ENCODE measurements at places on chromosomes 13 and 19.

GRCh38 chr13:31011901-31012654, 79.6 kb downstream of the TEX26 start:
- no peak for DNase-seq

DNA sequence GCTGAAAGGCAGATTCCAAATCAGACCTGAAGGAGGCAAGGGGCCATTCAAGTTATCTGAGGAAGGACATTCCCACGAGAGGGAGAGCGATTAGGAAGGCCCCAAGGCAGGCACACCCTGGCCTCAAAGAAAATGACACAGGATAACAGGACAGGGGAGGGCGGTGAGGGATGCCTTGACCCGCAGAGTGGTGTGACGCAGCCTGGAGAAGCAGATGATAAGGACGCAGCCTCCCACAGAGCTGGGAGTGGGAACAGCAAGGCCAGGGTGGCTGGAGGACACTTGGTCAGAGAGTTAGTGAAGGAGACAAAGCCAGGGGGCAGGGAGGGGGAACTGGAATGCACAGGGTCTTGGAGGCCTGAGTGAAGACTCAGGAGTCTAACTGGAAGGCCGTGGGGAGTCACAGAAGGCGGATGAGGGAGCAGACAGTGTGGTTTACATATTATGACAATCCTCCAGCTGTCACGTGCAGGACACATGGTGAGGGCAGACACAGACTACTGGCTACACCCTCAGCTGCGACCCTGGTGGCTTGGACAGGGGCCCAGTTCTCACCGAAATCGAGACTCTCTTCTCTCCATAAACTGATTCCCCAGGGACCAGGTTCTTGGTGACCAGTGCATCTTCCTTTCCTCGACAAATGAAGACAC, 5.8 kb upstream of the DYRK1B start:
- DNase-seq = no peak

- DNase-seq = no peak
These were observed 114.9 kb downstream of the ESD start for GRCh38 chr13:46682015-46682414.

GRCh38 chr19:869245-870177, 10.0 kb downstream of the CFD start:
- no peak for DNase-seq

GRCh38 chr13:22127277-22128164, 456.6 kb downstream of the FGF9 start:
- no peak for DNase-seq

DNA sequence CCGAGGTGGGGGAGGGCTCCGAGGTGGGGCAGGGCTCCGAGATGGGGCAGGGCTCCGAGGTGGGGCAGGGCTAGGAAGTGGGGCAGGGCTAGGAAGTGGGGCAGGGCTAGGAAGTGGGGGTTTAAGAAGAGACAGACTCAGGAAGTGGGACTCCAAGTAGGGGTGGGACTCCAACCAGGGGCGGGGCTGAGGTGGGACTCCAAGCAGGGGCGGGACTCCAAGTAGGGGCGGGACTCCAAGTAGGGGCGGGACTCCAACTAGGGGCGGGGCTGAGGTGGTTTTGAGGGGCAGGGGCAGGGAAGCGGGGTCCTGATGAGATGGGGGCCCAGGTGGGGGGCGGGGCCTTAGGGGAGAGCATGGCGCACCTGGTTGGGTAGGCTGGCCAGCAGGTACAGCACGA, 13.6 kb downstream of the CFD start:
- peak; percentile 53 for DNase-seq

GRCh38 chr13:43797159-43797558, 10.4 kb upstream of the ENOX1 start:
- DNase-seq = no peak

DNA sequence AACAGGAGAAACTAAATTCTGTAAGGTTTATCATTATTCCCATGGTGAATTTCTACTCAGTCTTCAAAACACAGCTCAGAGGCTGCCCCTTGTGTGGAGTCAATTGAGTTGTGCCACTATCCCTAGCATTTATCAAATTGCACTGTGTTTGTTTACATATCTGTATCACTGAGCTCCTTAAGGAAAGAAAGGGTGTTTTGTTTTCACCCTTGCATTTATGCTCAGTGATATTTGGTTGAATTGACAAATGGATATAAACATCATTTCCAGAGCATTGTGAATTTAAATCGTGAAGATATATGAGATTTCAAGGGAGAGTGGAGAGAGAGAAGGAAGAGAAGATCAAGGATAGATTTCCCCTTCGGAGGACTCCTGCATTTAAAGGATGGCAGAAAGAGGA, 55.1 kb upstream of the TNFRSF19 start:
- DNase-seq = no peak

GRCh38 chr13:30526612-30527495, 61.1 kb upstream of the HMGB1 start:
- no peak for DNase-seq

DNA sequence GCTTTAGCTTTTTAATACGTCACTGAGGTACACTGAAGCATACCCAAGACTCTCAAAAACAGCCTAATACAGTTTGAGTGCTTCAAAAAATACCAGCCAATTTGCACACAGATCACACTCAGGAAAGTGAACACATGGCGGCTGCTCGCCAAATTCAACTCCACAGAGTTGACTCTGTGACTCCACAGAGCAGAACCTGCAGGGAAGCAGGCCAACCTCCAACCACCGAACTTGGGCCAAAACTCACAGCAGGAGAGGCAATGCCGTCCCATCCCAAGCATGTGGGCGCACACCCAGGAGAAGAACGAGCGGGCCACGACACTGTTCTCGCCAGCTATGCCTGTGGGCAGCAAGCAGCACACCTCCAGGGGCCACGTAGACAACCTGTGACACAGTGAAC, 21.1 kb downstream of the ELL start:
- DNase-seq = no peak

DNA sequence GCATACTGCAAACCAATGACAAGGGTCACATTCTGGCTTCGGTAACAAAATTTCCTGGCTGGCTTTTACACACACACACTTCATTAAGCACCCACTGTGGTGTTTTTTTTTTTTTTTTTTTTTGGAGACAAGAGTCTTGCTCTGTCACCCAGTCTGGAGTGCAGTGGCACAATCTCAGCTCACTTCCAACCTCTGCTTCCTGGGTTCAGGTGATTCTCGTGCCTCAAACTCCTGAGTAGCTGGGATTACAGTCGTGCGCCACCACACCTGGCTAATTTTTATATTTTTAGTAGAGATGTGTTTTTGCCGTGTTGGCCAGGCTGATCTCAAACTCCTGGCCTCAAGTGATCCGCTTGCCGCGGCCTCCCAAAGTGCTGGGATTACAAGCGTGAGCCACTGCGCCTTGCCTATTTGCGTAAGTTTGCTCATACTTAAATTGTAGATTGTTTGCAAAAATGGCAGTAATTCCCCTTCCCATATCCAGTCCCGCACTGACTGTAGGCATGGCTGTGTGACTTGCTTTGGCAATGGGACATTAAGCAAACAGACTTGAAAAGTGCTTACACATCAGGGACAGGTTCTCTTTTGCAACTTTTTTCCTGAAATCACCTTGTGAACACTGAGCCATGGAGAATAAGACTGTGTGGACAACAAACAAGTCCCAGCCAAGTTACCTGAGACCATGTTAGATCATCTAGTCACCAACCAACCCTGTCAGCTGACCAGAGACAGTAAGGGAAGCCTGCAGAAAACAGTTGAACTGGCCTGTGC, 42.1 kb upstream of the EBPL start:
- DNase-seq = peak; percentile 5

DNA sequence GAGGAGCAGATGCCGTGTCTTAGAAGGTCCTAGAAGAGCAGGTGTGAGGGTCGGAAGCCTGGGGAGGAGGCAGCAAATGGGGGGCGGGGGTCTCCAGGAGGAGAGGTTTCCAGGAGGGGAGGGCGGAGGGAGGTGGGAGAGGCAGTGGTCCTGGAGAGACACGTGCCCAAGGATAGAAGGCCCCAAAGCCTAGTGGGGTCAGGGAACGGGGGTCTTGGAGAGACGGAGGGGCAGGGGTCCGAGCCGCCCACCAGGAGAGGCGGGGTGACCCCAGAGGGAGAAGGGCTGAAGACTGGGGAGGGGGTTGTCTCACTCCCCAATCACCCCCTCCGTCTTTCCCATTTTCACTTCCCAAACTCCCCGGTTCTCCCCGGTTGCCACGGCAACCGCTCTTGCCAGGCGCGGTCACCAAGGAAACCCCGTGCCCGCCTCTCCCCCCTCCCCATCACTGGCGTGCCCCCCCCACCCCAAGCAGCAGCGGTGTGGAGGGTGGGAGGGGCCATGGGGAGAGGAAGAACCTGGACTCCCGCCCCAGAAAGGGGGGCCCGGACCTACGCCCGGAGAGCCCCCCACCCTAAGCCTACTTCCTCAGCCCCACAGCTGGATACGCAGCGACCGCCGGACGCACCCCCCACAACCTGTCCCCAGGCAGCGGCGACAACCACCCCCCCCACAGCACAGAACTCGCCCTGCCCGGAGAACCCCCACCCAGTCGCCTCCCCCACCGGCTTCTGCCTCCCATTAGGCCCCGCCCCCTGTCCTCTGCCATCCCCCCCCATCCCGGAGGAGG, 988 bp downstream of the LRRC4B start:
- peak; percentile 12 for DNase-seq

GRCh38 chr19:40691421-40692211, 1.2 kb upstream of the NUMBL start:
- no peak for DNase-seq

DNA sequence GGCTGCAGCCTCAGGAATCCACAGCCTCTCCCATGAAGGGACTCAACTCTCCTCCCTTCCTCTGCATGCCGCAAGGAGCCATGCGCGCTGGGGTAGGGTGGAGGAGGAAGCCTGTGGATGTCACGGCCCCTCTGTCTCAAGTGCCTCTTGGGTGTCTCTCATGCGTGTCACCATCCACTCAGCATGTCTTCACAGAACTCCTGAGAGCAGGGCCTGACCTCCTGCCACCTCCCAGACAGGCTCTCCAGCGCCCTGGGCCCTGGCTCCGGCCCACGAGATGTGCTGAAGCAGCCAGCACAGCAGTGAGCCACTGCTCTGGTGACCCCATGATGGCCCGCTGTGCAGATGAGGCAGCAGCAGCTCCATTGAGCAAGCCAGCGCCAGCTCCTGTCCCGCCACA, 25.9 kb upstream of the SPACA7 start:
- no peak for DNase-seq

GRCh38 chr19:14563989-14564651, 7.7 kb downstream of the NDUFB7 start:
- DNase-seq = no peak

GRCh38 chr19:29878973-29879654, 62.9 kb upstream of the URI1 start:
- DNase-seq = peak; percentile 76

DNA sequence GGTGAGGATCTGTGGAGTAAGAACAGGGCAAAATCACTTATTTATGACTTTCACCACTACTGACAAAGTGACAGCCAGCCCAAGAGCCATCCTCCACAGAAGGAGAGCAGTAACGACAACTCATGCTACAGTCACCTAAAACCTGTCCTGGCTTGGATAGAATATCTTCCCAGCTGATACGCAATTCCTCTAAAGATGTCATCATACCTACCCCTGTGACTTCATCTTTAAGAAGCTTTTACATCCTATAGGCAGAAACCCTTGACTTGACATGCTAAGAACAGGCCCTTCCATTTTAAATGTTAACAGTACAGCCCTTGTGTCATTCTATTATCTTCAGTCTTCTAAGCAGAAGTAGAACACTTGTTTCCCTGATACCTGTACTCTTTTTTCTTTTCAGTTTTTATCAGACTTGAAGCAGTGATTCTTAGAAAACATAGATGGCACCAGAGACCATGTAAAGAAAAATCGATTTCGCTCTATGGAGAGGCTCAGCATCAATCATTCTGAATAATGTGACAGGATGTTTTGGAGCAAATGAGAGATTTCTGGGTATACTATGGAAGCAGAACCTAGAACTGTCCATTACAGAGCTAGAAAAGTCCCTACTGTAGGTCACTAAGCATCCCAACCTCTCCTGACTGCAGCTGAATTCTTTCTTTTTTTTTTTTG, 20.1 kb downstream of the STOML3 start:
- DNase-seq = peak; percentile 5

GRCh38 chr19:56839652-56840450, 675 bp downstream of the PEG3 start:
- DNase-seq = no peak

GRCh38 chr13:75612354-75612753, 23.8 kb upstream of the LMO7 start:
- DNase-seq = no peak

DNA sequence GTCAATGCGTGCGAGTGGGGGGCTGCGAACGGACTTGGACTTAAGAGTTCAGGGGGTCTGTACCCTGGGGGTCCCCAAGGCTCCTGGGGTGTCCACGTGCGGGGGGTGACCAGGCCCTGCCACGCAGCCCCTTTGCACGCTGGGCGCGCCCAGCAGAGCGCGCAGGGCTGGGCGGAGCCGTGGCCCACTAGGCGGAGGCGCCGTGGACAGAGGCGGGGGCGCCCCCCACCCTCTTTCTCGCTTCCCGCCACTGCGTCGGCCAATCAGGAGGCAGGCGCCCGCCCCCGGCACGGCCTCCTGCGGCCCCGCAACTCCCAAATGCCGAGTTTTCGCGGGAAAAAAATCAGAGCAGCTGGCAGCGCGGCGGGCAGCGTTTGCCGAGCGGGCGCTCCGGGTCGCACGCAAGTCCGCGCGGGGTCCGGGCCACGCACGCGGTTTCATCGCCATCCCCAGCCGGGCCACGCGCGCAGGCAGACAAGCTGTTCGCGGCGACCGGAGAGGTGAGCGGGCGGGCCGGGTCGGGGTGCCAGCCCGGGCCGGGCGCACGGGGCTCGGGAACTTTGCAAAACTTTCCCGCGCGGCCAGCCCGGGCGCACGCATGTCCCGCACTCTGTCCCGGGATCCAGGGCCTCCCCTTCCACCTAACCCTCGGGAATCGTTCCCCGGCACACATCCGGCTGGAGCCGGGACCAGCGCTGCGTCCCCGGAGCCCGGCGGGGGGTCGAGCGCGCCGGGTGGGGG, at the start of gene UHRF1:
UHRF1 (plus strand) TSS at position 346 of the 741 bp plus-strand sequence. CDS start 1,385 bp downstream, outside the sequence.
- peak; percentile 85 for DNase-seq

GRCh38 chr13:85738696-85739320, 60.4 kb downstream of the SLITRK6 start:
- DNase-seq = no peak

DNA sequence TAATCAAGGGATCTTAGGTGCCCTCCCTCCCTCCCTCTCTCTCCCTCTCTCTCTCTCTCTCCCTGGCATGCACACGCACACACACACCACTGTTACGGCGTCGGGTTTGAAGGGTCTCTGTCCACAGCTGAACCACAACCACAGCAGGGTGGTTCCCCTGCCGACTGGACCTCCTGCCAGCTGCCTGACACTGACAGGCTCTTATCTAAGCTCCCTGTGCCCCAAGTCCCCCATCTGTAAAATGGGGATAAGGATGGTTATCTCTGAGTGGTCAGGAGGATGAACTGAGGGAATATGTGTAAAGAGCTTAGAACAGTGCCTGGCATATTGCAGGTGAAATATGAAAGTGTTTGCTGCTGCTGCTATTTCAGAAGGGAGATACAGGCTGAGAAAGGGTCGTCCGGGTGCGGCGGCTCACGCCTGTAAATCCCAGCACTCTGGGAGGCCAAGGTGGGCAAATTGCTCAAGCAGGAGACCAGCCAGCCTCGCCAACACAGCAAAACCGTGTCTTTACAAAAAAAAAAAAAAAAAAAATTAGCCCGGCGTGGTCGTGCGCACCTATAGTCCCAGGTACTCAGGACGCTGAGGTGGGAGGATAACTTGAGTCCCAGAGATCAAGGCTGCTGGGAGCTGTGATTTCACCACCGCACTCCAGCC, 852 bp upstream of the SHISA7 start:
- no peak for DNase-seq
